B cell (primary cell): ENCODE measurements at places on chromosomes 7 and 10. TPM values are rescaled to one million over a fixed set of nuclear protein-coding genes. Genes with fewer than 3 reads are reported as not detected.

The CDHR1 gene
- 1.3 and 1.7 TPM in 2 replicates for total RNA-seq

The C10orf88 gene
- 11.1 and 11.9 TPM in 2 replicates for total RNA-seq

The PPP1R17 gene
- total RNA-seq = 0.20 TPM in 1 of 2 replicates, not detected in the other

The LRRD1 gene
- total RNA-seq = 0.15 and 0.17 TPM in 2 replicates

The PLEKHS1 gene
- not detected in 2 replicates for total RNA-seq

The PLPP4 gene
- total RNA-seq = not detected in 2 replicates

The CLDN3 gene
- not detected in 2 replicates for total RNA-seq
